ENCODE measurements at places on chromosomes 1 and 21.

DNA sequence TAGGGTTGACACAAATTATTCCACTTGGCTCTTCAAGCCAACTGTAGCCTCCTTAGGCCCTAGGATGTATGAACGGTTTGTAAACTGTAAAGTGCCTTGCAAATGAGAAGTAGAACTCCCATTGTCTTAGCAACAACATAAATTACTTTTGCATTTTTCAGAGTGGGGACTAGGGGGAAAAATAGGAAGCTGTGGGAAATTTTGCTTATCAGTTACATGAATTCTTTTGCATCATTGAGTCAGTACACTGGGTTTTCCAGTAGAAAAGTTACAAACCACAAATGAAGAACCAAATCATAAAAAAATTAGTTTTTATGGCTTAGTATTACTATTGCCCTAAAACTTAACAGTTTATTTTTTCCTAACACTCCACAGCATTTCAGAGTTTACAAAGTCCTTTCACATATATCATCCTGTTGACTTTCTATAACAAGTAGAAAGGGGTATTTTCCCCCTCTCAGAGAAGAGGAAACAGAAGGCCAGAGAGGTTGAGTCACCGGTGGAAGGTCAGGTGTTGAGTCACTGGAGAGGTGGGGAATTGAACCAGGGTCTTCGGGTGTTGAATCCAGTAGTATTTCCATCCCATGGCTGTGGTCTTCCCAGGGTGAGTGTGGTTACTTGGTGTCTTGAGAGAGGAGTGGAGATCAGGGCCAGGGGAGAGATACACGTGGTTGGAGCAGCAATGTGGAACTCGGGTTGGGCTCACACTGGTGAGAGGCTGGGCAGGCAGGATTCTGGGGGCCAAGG is 71.9 kb upstream of the USP24 start:
- H3K27ac ChIP-seq: no peak overlapping the region
- H3K27me3 ChIP-seq: no peaks in the 10 kb centered on the region
- no peaks in the 10 kb centered on the region for H3K36me3 ChIP-seq
- H3K4me3 ChIP-seq: no peak overlapping the region
- DNase-seq: no peak
- no peaks in the 10 kb centered on the region for H3K4me1 ChIP-seq

DNA sequence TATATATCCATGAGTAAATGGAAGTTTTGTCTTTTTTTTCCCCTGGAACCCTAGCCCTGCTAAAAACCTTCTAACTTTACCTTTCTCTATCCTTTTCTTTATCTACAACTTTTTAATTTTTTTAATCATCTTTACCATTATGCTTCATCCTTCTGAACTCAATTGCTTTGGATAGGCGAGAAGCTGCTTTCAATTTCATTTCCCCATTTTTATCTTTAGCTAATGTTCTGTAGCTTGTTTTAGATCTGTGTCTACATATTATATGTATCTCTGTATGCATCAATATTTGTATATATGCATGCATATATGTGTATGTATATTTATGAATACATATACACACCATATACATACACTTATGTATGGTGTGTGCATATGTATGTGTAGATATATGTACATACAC is 57.4 kb downstream of the PTPRC start:
- H3K27me3 ChIP-seq: no peaks in the 10 kb centered on the region
- no peaks in the 10 kb centered on the region for H3K36me3 ChIP-seq
- DNase-seq: no peak
- H3K4me3 ChIP-seq: no peak overlapping the region
- H3K27ac ChIP-seq: no peak overlapping the region

DNA sequence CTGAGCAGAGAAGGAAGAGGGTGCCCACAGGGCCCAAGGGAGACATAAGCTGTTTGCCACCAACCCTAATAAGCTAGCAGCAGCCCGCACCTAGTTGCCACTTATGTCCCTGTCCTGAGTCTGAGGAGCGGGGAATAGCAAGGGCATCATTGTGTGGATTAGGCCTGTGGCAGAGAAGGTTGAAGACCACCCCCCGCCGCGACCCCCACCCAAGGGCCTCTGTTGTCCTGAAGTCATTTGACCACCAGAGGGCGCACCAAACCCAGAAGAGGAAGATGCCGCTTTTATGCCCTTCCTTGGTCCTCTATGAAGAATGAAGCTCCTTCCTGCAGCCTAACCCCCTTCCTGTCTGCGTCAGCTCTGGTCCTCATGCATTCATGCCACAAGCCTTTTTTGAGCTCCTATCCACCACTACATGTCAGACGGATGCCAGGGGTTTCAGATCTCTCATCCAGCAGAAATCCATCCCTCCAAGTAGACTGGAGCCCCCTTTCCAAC is 16.6 kb downstream of the RHBG start:
- no peaks in the 10 kb centered on the region for H3K27me3 ChIP-seq
- H3K36me3 ChIP-seq: no peaks in the 10 kb centered on the region
- no peak overlapping the region for H3K27ac ChIP-seq
- no peaks in the 10 kb centered on the region for H3K4me1 ChIP-seq

- H3K27ac ChIP-seq: no peak overlapping the region
- no peak overlapping the region for H3K4me3 ChIP-seq
- no peak for DNase-seq
These were observed 111.1 kb downstream of the PIK3R3 start for GRCh38 chr1:46021046-46021996.

- no peak overlapping the region for H3K27ac ChIP-seq
- H3K36me3 ChIP-seq: no peaks in the 10 kb centered on the region
- DNase-seq: no peak
- no peak overlapping the region for H3K4me3 ChIP-seq
- H3K27me3 ChIP-seq: no peaks in the 10 kb centered on the region
These were observed 202.3 kb upstream of the GALNT2 start for GRCh38 chr1:229864686-229865230.

Measured in thoracic aorta (tissue), 2 donors.